Activated T-cell treated with anti-CD3 and anti-CD28 coated beads, Interleukin-2, amount 50 U/mL, for 72 hours (primary cell): ENCODE measurements at places on chromosomes 5 and 9. TPM values are rescaled to one million over a fixed set of nuclear protein-coding genes. Genes with fewer than 3 reads are reported as not detected.

- H3K36me3 ChIP-seq: no peaks in the 10 kb centered on the region
- H3K27ac ChIP-seq: no peak overlapping the region
- no peak overlapping the region for H3K4me3 ChIP-seq
- H3K4me1 ChIP-seq: no peaks in the 10 kb centered on the region
- no peak for DNase-seq
Measured at GRCh38 chr9:13814647-13815400, 499.1 kb downstream of the NFIB start.

OSMR gene
- 0.10 TPM for total RNA-seq

DNA sequence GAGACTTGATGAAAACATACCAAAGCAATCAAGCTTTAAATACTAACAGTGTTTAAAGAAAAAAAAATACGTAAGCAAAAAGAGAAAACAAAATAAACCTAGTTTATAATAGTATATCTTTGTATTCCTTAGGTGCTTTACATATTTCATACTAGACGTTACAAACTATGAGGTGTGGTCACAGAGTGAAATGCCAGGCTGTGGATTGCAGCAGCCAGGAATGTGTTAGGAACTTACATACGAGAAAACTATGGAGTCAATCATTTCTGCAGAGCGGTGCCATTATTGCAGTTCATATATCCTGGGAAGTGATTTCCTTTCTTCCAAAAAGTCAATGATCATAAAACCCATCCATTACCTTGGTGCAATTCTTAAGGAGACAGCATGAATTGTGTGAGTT lies 443.6 kb upstream of the GRAMD2B start:
- no peak overlapping the region for H3K4me3 ChIP-seq
- no peak overlapping the region for H3K27ac ChIP-seq
- no peaks in the 10 kb centered on the region for H3K27me3 ChIP-seq
- H3K36me3 ChIP-seq: no peaks in the 10 kb centered on the region
- DNase-seq: no peak
- H3K4me1 ChIP-seq: no peaks in the 10 kb centered on the region

- peaks cover 7% of the 10 kb centered on the region for H3K27me3 ChIP-seq
- no peak for DNase-seq
- no peak overlapping the region for H3K27ac ChIP-seq
Measured at GRCh38 chr5:180109920-180110319, 38.4 kb upstream of the RNF130 start.
